ENCODE measurements at places on chromosomes 6 and 20. TPM values are rescaled to one million over a fixed set of nuclear protein-coding genes. Genes with fewer than 3 reads are reported as not detected.

EDN3 gene
- 0.13 TPM for polyA plus RNA-seq

ULBP1 gene
- polyA plus RNA-seq = 1.3 TPM

- H3K4me1 ChIP-seq = no peaks in the 10 kb centered on the region
- no peak overlapping the region for H3K27ac ChIP-seq
- H3K36me3 ChIP-seq = no peaks in the 10 kb centered on the region
- no peak overlapping the region for H3K4me3 ChIP-seq
Observed at GRCh38 chr20:7990385-7990784, 29.2 kb downstream of the TMX4 start.

GRCh38 chr6:41406728-41407489, 71.5 kb downstream of the NCR2 start:
- H3K4me1 ChIP-seq = peaks cover 35% of the 10 kb centered on the region
- H3K4me3 ChIP-seq = peak overlapping the region; percentile 60
- H3K27ac ChIP-seq = no peak overlapping the region
- DNase-seq = peak; percentile 75
- H3K27me3 ChIP-seq = peaks cover 100% of the 10 kb centered on the region

ELOVL2 gene
- 1.2 TPM for polyA plus RNA-seq

DNA sequence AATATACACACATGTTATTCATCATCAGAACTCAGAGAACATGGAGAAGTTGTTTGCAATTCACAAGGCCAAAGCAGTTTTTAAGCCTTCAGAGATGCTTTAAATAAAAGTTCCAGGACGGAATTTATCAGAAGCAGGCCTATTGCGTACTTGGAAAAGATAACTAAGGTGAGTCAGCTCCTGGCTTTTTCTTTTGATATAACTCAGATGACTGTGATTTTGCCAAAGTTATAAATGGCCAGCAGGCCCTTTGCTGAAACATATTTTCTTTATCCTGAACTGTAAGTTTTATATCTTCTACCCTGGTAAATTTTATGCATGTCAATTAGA, 55.0 kb upstream of the PLCB1 start:
- H3K4me3 ChIP-seq = no peak overlapping the region
- H3K36me3 ChIP-seq = no peaks in the 10 kb centered on the region

- no peaks in the 10 kb centered on the region for H3K27me3 ChIP-seq
- H3K4me3 ChIP-seq = no peak overlapping the region
- DNase-seq = no peak
- H3K27ac ChIP-seq = no peak overlapping the region
- H3K4me1 ChIP-seq = no peaks in the 10 kb centered on the region
- no peaks in the 10 kb centered on the region for H3K36me3 ChIP-seq
Observed at GRCh38 chr6:63448229-63448628, 124.1 kb upstream of the LOC128125822 start.

GRCh38 chr6:42572523-42572922, 8.7 kb downstream of the UBR2 start:
- DNase-seq = no peak
- H3K4me1 ChIP-seq = peaks cover 11% of the 10 kb centered on the region
- H3K27ac ChIP-seq = no peak overlapping the region
- no peaks in the 10 kb centered on the region for H3K36me3 ChIP-seq

POU3F2 gene
- 0.31 TPM for polyA plus RNA-seq

FAM217B gene
- polyA plus RNA-seq = 23.6 TPM

GRCh38 chr6:44075647-44076355, 51.5 kb downstream of the MRPL14 start:
- no peak for DNase-seq
- H3K36me3 ChIP-seq = no peaks in the 10 kb centered on the region
- H3K4me3 ChIP-seq = peak overlapping the region; percentile 52

NMBR gene
- not detected for polyA plus RNA-seq

DNA sequence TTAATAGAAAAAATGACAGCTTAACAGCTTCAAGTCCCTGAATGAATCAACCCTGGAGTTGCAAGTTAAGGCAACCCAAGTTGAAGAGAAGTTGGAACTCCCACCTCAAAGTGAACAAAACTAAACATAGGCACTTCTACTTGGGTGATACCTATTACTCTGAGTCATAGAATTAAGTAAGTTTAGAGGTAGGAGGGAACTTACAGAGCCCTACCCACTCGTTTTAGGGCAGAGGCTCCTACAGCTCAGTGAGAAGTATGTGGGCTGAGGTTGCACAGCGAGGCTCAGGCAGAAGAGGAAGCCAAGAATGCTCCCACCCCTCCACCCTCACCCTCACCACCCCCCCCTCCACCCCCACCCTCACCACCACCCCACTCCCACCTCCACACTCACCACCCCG, 42.2 kb downstream of the NFATC2 start:
- H3K4me3 ChIP-seq = no peak overlapping the region
- peaks cover 8% of the 10 kb centered on the region for H3K4me1 ChIP-seq
- no peaks in the 10 kb centered on the region for H3K36me3 ChIP-seq

DNA sequence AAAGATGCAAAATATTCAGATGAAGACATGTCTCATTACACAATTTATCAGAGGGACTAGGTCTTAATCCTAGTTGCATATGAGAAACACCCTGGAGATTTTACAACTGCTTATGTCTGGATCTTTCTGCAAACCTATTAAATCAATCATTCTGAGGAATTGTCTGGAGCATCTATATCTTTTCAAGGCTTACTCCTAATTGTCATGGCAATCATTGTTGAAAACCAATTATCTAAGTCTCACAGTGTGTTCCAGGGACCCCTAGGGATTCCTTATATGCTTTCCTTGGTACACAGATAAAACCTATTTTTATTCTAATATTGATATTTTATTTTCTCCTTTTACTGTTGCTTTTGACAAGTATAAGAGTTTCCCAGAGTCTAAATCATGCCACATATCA, 696.9 kb upstream of the EYS start:
- no peaks in the 10 kb centered on the region for H3K27me3 ChIP-seq
- no peak overlapping the region for H3K4me3 ChIP-seq
- DNase-seq = no peak
- H3K27ac ChIP-seq = no peak overlapping the region
- no peaks in the 10 kb centered on the region for H3K4me1 ChIP-seq
- no peaks in the 10 kb centered on the region for H3K36me3 ChIP-seq

DNA sequence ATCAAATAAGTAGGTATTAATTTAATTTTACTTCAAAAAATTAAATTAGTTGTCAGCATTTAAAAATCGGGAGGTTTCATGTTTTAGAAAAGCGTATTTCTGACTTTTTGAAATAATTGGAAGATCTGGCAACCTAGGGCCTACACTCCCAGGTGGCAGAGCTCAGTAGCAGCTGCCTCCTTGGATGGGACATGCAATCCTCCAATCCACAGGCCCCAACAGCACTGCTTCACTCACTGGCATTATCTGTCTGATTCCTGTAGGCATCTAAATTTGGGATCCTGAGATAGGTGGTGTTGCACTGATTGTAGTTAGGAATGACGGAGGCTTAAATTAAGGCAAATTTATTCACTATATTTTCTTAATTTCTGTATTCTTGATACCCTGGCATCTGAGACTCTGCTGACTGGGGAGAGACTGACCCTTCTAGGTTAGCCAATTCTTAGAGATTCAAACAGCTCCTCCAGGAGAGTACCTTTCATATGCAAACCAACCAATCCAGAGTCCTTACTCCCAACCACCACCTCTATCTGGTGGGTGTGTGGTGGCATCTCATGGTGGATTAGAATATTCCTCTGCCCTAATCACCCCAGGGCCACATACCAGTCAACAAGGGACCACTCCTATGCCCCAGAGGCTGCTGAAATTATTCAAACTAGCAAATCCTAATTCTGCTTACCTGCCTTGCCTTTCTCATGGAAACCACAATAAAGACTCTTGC, 146.6 kb upstream of the GLP1R start:
- no peak overlapping the region for H3K27ac ChIP-seq
- no peak overlapping the region for H3K4me3 ChIP-seq
- no peaks in the 10 kb centered on the region for H3K27me3 ChIP-seq
- peaks cover 12% of the 10 kb centered on the region for H3K4me1 ChIP-seq
- H3K36me3 ChIP-seq = no peaks in the 10 kb centered on the region

DNA sequence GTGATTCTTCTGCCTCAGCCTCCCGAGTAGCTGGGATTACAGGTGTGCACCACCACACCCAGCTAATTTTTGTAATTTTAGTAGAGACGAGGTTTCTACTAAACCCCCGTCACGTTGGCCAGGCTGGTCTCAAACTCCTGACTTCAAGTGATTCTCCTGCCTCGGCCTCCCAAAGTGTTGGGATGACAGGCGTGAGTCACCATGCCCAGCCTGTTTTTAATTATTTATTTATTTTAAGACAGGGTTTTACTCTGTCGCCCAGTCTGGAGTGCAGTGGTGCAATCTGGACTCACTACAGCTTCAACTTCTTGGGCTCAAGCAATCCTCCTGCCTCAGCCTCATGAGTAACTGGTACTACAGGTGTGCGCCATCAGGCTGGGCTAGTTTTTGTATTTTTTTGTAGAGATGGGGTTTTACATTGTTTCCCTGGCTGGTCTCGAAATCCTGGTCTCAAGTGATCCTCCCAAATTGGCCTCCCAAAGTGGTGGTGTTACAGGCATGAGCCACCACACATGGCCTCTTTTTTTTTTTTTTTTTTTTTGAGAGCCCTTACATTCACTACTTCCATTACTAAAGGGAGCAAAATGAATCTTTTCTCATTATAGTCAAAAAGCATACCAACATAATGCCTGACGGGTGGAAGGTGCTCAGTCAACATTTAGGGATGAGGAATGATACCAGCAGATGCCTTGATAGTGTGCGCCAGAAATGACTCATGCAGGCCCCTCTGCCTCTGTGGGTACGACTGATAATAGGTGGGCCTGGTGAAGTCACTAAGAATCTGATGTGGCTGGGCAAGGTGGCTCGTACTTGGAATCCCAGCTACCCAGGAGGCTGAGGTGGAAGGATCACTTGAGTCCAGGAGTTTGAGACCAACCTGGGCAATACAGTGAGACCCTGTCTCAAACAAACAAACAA, 17.8 kb upstream of the RALGAPB start:
- no peak for DNase-seq
- H3K4me1 ChIP-seq = no peaks in the 10 kb centered on the region
- H3K36me3 ChIP-seq = no peaks in the 10 kb centered on the region
- H3K4me3 ChIP-seq = no peak overlapping the region
- H3K27ac ChIP-seq = no peak overlapping the region
- no peaks in the 10 kb centered on the region for H3K27me3 ChIP-seq

GRCh38 chr6:20188630-20189075, 23.6 kb downstream of the MBOAT1 start:
- no peak for DNase-seq
- no peak overlapping the region for H3K27ac ChIP-seq
- no peak overlapping the region for H3K4me3 ChIP-seq
- peaks cover 7% of the 10 kb centered on the region for H3K36me3 ChIP-seq
- H3K27me3 ChIP-seq = no peaks in the 10 kb centered on the region

DNA sequence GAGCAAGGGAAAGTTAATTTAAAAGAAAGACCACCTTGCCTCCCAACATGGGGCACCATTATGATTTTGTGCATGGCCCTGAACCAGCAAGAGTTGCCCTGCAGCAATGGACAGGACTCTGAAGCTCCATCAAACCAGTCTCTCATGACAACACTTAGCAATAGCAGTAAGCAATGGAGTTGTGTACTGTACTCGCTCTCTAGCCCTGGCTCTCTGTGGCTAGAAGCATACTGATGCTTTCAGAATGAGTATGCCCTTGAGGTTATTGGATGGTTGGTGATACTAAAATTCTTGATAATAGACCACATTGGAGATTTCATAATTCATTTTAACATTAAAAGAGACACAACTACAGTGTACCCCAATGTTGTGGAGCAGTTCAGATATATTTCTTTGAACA, 23.2 kb upstream of the LMBRD1 start:
- no peaks in the 10 kb centered on the region for H3K36me3 ChIP-seq
- peaks cover 18% of the 10 kb centered on the region for H3K4me1 ChIP-seq
- H3K27ac ChIP-seq = no peak overlapping the region
- no peak overlapping the region for H3K4me3 ChIP-seq
- no peak for DNase-seq
- H3K27me3 ChIP-seq = no peaks in the 10 kb centered on the region

PNLDC1 gene
- polyA plus RNA-seq = not detected

B3GAT2 gene
- polyA plus RNA-seq = 1.7 TPM

DNA sequence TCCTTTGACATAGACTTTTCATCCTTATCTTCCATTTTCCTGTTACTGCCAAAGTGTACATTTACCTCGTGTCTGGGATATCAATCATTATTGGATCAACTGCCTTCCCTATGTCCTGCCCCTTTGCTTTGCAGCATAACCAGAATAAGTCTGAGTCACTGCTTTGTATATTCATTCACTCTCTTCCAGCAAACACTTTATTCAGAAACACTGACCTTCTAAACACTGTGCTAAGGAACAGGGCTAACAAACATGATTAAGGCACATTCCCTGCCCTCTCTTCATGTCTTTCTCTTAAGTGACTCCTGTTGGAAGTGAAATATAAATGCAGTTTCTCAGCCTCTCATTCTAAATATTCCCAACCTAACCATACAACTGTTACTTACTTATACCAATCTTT, 66.9 kb downstream of the COL19A1 start:
- DNase-seq = peak; percentile 12
- H3K4me3 ChIP-seq = no peak overlapping the region
- no peaks in the 10 kb centered on the region for H3K27me3 ChIP-seq
- H3K27ac ChIP-seq = no peak overlapping the region
- no peaks in the 10 kb centered on the region for H3K36me3 ChIP-seq

ID4 gene
- 3.7 TPM for polyA plus RNA-seq

LRRC73 gene
- polyA plus RNA-seq = not detected

- H3K27ac ChIP-seq = no peak overlapping the region
- no peak overlapping the region for H3K4me3 ChIP-seq
- no peak for DNase-seq
- H3K4me1 ChIP-seq = peaks cover 32% of the 10 kb centered on the region
Observed at GRCh38 chr20:46705378-46705729, 4.1 kb upstream of the SLC2A10 start.

DNA sequence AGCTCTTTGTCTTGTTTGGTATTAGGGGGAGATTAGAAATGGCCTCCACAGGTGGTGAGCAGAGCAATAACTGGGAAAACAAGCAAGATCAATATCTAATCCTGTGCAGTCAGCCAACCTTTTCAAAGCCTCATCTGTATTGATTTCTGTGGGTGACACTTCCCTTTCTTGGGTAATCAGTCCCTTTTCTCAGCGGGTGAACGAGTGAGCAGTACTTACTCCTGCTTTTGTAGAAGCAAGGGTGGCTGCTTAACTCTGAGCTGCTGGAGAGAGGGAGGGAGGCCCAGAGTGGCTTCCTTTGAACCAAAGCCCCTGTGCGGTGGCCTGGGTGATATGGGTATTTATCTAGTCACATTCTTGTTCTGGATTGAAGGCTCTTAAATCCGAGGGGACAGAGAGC, 254.8 kb upstream of the CHD6 start:
- H3K27ac ChIP-seq = no peak overlapping the region
- H3K4me1 ChIP-seq = no peaks in the 10 kb centered on the region
- no peaks in the 10 kb centered on the region for H3K36me3 ChIP-seq
- DNase-seq = no peak
- H3K4me3 ChIP-seq = no peak overlapping the region

SYS1 gene
- 6.9 TPM for polyA plus RNA-seq

- H3K36me3 ChIP-seq = no peaks in the 10 kb centered on the region
- H3K4me1 ChIP-seq = peaks cover 28% of the 10 kb centered on the region
- H3K4me3 ChIP-seq = peak overlapping the region; percentile 83
- peaks cover 99% of the 10 kb centered on the region for H3K27me3 ChIP-seq
Observed at GRCh38 chr6:37699138-37699766, 1.6 kb upstream of the MDGA1 start.
